Testis (tissue), 5 donors: ENCODE measurements at places on chromosomes 1 and 21.

GRCh38 chr1:39574646-39575045 is 1.9 kb downstream of the PABPC4 start:
- no peaks in the 10 kb centered on the region for H3K36me3 ChIP-seq
- peak overlapping the region; percentile 79 for H3K27ac ChIP-seq
- peak overlapping the region; percentile 96 for H3K4me3 ChIP-seq
- H3K4me1 ChIP-seq, result peaks cover 14% of the 10 kb centered on the region

DNA sequence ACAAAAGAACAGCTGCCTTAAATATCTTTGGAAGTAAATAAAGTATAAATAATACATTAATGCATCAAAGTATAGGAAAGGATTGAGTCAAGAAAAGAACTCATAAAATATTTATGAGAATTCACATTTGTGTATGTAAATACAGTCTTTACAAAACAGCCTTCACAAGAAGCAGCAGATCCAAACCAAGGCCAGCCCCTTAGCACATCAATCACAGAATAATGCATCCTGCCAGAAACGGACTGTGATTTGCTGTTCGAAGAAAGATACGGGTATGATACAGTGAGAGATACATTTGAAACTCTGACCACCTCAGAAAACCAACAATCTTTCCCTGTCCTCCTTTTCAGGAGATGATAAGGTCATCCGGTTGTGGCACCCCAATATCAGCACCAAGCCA is 70.9 kb downstream of the WDR64 start:
- H3K27me3 ChIP-seq, result no peaks in the 10 kb centered on the region
- H3K27ac ChIP-seq, result no peak overlapping the region
- H3K36me3 ChIP-seq, result no peaks in the 10 kb centered on the region
- no peaks in the 10 kb centered on the region for H3K4me1 ChIP-seq
- H3K4me3 ChIP-seq, result no peak overlapping the region

DNA sequence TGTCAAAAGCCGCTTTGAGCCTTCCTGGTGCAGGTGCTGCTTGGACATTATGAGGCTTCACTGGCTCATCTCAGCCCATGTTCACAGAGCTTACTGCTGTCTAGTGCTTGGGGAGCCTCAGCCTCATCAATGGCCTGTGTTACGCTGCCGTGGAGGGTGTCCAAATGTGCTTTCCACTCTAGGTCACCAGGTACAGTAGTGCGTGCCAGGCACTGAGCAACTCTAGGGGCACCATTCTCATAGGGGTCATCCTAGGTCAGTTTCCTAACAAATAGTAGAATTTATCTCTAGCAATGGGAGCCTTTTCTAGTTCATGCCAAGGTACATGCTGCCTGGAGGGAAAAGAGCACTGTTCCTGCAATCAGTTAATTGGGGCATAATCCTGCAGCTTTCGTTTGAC is 193.8 kb downstream of the DYRK1A start:
- no peak overlapping the region for H3K27ac ChIP-seq
- H3K36me3 ChIP-seq, result no peaks in the 10 kb centered on the region
- peaks cover 13% of the 10 kb centered on the region for H3K4me1 ChIP-seq
- DNase-seq, result no peak
- no peak overlapping the region for H3K4me3 ChIP-seq

DNA sequence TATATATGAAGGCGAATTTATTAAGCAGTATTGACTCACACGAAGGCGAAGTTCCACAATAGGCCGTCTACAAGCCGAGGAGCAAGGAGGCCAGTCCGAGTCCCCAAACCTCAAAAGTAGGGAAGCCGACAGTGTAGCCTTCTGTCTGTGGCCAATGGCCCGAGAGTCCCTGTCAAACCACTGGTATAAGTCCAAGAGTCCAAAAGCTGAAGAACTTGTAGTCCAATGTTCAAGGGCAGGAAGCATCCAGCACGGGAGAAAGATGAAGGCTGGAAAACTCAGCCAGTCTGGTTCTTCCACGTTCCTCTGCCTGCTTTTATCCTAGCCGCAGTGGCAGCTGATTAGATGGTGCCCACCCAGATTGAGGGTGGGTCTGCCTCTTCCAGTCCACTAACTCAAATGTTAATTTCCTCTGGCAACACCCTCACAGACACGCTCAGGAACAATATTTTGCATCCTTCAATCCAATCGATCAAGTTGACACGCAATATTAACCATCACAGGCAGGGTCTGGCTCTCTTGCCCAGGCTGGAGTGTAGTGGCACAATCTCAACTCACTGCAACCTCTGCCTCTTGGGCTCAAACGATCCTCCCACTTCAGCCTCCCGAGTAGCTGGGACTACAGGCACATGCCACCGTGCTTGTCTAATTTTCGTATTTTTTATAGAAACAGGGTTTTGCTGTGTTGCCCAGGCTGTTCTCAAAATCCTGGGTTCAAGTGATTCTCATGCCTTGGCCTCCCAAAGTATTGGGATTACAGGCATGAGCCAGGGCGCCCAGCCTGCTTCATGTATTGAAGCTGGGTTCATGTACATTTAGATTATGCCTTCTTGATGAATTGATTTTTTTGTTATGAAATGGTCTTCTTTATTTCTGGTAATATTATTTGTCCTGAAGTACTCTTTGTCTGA is 85.3 kb downstream of the DHRS3 start:
- no peaks in the 10 kb centered on the region for H3K27me3 ChIP-seq
- no peak overlapping the region for H3K27ac ChIP-seq
- peaks cover 3% of the 10 kb centered on the region for H3K4me1 ChIP-seq
- no peak overlapping the region for H3K4me3 ChIP-seq
- H3K36me3 ChIP-seq, result no peaks in the 10 kb centered on the region

GRCh38 chr1:36154765-36155407 is 1.1 kb upstream of the MAP7D1 start:
- H3K36me3 ChIP-seq, result no peaks in the 10 kb centered on the region
- no peaks in the 10 kb centered on the region for H3K27me3 ChIP-seq

- no peaks in the 10 kb centered on the region for H3K27me3 ChIP-seq
- no peak overlapping the region for H3K27ac ChIP-seq
- no peak for DNase-seq
- peaks cover 4% of the 10 kb centered on the region for H3K4me1 ChIP-seq
- H3K36me3 ChIP-seq, result no peaks in the 10 kb centered on the region
- no peak overlapping the region for H3K4me3 ChIP-seq
Observed at GRCh38 chr1:156577550-156577949, 2.0 kb upstream of the TTC24 start.

DNA sequence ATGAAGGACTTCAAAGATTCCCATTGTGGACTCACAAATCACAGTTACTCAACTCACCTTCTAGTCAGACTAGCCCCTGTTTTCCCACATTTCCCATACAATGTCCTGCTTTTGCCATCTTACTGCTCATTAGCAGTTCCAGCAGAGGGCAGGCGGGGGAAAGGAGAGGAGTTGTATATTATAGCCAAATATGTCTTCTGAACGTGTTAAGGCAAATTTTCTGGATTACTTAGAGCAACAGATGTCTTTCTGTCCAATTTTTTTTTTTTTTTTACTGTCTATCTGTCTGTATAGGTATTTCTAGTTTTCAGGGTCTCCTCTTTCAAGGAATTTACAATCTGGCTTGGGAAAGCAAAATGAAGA is 29.9 kb upstream of the DDAH1 start:
- DNase-seq, result no peak
- H3K4me3 ChIP-seq, result no peak overlapping the region
- no peaks in the 10 kb centered on the region for H3K27me3 ChIP-seq

GRCh38 chr1:168419736-168420135 is 124.1 kb downstream of the XCL2 start:
- DNase-seq, result no peak
- no peaks in the 10 kb centered on the region for H3K27me3 ChIP-seq
- no peaks in the 10 kb centered on the region for H3K36me3 ChIP-seq
- no peak overlapping the region for H3K4me3 ChIP-seq
- H3K27ac ChIP-seq, result no peak overlapping the region

DNA sequence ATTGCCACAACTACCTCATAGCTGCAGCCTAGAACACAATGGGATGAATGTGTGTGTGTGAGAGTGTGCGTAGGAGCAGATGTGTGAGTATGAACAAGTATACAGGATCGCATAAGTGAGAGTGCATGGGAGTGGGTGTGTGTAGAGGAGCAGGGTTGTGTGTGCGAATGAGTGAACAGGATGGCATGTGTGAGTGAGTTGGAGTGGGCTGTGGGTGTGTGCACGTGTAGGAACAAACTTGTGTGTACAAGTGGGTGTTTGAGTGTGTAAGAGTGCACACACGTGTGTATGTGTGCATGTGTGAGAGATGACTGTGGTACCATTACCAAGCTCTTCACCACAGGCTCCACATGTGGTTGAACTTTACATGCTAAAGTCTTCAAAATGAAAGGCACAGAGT is 175.4 kb upstream of the EDN2 start:
- H3K27ac ChIP-seq, result no peak overlapping the region
- no peaks in the 10 kb centered on the region for H3K27me3 ChIP-seq
- no peak overlapping the region for H3K4me3 ChIP-seq
- H3K4me1 ChIP-seq, result peaks cover 14% of the 10 kb centered on the region

GRCh38 chr21:38293765-38294164 is 37.0 kb downstream of the KCNJ15 start:
- H3K4me3 ChIP-seq, result no peak overlapping the region
- H3K27ac ChIP-seq, result no peak overlapping the region
- no peaks in the 10 kb centered on the region for H3K4me1 ChIP-seq
- DNase-seq, result no peak

GRCh38 chr1:16017461-16018303 is at the start of gene HSPB7:
HSPB7 (minus strand) TSS chr1:16018043; CDS start chr1:16017963, 80 bp downstream.
- DNase-seq, result peak; percentile 87
- H3K4me3 ChIP-seq, result no peak within 1 kb of the TSS
- no peaks in the 10 kb centered on the region for H3K36me3 ChIP-seq
- peaks cover 68% of the 10 kb centered on the region for H3K4me1 ChIP-seq
- H3K27me3 ChIP-seq, result no peaks in the 10 kb centered on the region
- H3K27ac ChIP-seq, result peak within 1 kb of the TSS; percentile 88

GRCh38 chr1:174013864-174014418 is 8.2 kb downstream of the RC3H1 start:
- no peak for DNase-seq
- no peaks in the 10 kb centered on the region for H3K36me3 ChIP-seq
- H3K4me1 ChIP-seq, result peaks cover 16% of the 10 kb centered on the region
- H3K27ac ChIP-seq, result no peak overlapping the region
- no peak overlapping the region for H3K4me3 ChIP-seq

DNA sequence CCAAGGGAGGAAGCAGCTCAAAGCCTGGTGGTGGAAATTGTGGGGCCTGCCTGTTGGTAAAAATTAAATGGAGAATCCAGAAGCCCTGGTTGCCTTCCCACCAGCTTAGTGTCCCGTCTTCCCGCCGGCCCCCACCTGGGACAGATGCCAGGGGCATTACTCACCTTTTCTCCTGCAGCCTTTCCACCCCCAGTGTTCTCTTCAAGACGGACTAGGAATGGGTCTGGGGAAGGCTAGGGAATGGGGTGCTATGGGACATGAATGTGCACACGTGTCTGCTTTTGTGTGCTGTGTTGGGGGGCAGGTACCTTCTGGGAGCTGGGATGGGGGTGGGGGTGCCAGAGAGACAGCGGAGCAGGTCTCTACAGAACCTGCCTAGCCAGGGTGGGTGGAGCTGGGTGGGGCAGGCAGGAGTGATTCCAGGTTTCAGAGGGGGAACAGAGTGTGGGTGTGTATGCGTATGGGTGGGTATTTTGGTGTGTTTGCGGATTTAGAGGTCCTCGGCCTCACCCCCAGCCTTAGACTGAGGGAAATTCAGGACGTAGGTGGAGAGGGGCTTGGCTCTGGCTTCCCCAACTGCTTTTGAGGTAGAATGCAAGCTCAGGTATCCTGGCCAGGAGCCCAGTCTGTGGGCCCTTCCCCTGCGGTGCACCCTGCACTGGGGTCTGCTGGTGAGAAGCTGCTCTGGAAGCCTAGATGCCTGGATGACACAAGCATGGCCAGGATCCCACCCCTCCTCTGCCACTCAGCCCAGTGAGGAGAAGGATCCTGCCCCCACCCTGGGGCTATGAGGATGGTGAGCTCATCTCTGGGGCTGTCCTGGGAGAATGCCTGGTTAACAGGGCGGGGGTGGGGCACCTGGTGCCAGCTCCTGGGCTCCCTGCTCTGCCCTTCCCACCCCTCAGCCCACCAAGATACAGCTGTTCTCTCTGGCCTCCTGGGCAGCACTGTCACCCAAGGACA is 7.8 kb downstream of the VANGL2 start:
- H3K36me3 ChIP-seq, result no peaks in the 10 kb centered on the region
- H3K27ac ChIP-seq, result no peak overlapping the region

- DNase-seq, result no peak
- H3K36me3 ChIP-seq, result no peaks in the 10 kb centered on the region
- H3K27ac ChIP-seq, result no peak overlapping the region
- no peak overlapping the region for H3K4me3 ChIP-seq
- H3K27me3 ChIP-seq, result no peaks in the 10 kb centered on the region
Observed at GRCh38 chr1:106289265-106289928, 767.1 kb upstream of the PRMT6 start.

- H3K4me3 ChIP-seq, result no peak overlapping the region
- H3K27ac ChIP-seq, result no peak overlapping the region
- H3K36me3 ChIP-seq, result no peaks in the 10 kb centered on the region
- DNase-seq, result no peak
- no peaks in the 10 kb centered on the region for H3K4me1 ChIP-seq
Observed at GRCh38 chr1:168287237-168287664, 6.6 kb downstream of the TBX19 start.

- H3K4me3 ChIP-seq, result no peak overlapping the region
- H3K27ac ChIP-seq, result no peak overlapping the region
- no peaks in the 10 kb centered on the region for H3K27me3 ChIP-seq
- H3K36me3 ChIP-seq, result no peaks in the 10 kb centered on the region
- no peak for DNase-seq
- H3K4me1 ChIP-seq, result no peaks in the 10 kb centered on the region
Observed at GRCh38 chr1:213745451-213745850, 242.3 kb upstream of the PROX1 start.

DNA sequence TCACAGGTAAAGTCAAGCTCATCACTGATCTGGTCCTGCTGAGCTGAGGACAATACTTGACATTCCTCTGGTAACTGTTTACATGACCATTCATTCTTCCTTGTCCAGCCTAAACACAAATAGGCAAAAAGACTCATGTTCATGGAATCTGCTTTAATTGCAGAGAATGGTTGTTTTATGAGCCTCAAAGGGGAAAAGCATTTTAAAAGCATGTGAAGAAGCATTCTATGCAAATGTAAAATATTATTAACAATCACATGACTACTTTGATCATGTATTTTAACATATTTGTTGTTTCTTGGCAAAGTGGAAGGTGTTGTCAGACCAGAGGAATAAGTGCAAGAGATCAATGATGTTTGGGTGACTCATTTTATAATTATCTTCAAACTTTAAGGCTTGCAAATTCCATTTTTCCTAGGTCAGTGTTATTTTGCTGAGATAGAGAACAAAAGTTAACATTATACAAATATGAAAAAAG is 133.7 kb downstream of the RUNX1 start:
- H3K27ac ChIP-seq, result no peak overlapping the region
- no peak for DNase-seq
- peaks cover 2% of the 10 kb centered on the region for H3K4me1 ChIP-seq
- no peak overlapping the region for H3K4me3 ChIP-seq
- no peaks in the 10 kb centered on the region for H3K36me3 ChIP-seq

GRCh38 chr1:104132382-104132973 is 382.8 kb downstream of the AMY1C start:
- no peaks in the 10 kb centered on the region for H3K4me1 ChIP-seq
- H3K4me3 ChIP-seq, result no peak overlapping the region

- H3K27me3 ChIP-seq, result no peaks in the 10 kb centered on the region
- no peaks in the 10 kb centered on the region for H3K4me1 ChIP-seq
- H3K36me3 ChIP-seq, result no peaks in the 10 kb centered on the region
- H3K27ac ChIP-seq, result no peak overlapping the region
- H3K4me3 ChIP-seq, result no peak overlapping the region
Observed at GRCh38 chr1:182493063-182493462, 43.1 kb downstream of the RGSL1 start.

GRCh38 chr1:9331016-9331415 is 38.3 kb downstream of the SPSB1 start:
- H3K36me3 ChIP-seq, result no peaks in the 10 kb centered on the region
- peaks cover 5% of the 10 kb centered on the region for H3K4me1 ChIP-seq
- H3K27me3 ChIP-seq, result no peaks in the 10 kb centered on the region
- no peak overlapping the region for H3K4me3 ChIP-seq
